ENCODE measurements at places on chromosomes 4 and X.
A peak's percentile ranks its signal among the peaks of the same experiment; 100 is the strongest.

- peak; percentile 69 for DNase-seq
These were observed 208.8 kb downstream of the OR13H1 start for GRCh38 chrX:131752493-131753198.

DNA sequence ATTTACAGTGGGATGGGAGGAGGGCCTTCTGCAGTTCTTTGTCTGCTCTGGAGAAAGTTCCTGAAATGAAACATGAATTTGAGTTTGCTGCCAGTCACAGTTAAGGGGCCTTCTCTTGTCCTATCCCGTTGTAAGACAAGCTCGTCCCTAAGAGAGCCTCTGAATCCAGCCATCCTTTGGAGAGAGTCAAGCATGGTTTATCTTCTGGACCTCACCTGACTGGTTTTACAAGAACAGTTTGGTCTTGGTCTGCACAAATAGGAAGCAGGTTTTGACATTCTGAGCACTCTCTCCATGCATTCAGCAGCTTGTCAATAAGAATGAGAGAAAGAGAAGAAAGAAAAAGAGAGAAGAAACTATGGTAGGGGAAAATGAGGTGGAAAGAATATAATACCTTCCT, 20.4 kb upstream of the TENM3 start:
- no peak for DNase-seq

DNA sequence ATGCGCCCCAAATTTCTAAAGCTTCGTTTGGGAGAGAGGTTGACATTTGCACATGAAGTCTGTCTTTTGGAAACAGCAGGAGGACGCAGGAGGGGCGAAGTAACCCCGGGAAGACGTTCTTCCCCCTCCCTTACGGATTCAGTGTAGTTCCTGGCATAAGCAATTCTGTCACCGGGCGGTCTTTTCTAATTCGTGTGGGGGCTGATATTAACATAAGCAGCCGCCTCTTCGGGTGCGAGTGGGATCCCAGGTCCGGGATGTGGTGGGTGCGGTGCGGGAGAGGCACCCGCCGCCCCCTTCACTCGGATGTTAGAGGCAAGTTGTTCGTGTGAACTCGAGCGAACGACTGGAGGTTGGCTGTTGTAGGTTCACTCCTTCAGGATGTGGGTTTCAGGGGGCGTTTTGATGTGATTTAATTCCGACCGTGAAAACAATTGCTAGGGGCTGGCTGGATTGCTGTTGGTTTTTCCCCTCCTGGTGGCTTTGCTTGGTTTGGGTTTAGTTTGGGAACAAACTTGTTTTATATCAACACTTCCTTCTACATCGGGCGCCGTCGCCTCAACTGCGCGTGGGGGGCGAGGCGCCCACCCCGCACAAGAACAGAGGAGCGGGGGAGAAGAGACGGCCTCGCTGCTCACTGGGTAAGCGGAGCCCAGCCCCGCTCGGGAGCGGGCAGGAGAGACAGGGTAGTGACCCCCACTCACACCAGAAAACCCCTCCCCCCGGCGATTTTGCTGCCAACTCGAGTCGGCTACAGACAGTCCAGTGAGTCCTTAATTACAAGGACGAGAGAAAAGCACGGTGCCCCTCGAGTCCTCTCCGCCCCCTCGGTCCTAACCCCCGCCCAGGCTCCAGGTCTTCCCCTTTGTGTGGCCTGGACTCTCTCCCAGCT, 2.9 kb upstream of the LEF1 start:
- DNase-seq, result peak; percentile 56

DNA sequence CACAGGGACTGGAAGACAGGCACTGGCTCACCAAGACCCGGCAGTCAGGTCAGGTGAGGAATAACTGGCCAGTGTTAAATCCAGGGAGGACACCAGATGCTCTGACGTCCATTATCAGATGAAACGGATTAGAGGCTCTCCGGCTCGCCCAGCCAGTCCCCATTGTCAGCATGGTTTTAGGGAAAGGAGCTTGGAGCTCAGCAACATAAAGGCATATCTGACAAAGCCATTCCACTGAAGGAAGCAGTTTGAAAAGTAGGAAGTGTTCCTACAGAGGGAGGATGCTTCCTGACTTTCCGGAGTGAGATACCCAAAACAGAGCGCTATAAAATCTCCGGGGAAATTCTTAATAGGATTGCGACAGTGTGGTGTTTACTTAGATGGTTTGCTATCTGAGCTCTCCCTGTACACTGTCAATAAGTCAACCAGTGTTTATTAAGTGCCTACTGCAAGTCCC, 14.8 kb downstream of the NDNF start:
- no peak for DNase-seq

- no peak for DNase-seq
These were observed 54.4 kb upstream of the FTHL17 start for GRCh38 chrX:31126205-31126604.

GRCh38 chr4:81136161-81136905, 78.7 kb downstream of the PRKG2 start:
- DNase-seq, result no peak

GRCh38 chr4:3640587-3640962, 108.4 kb upstream of the LRPAP1 start:
- DNase-seq, result no peak

GRCh38 chr4:42442601-42443000, 45.3 kb downstream of the SHISA3 start:
- DNase-seq, result no peak

DNA sequence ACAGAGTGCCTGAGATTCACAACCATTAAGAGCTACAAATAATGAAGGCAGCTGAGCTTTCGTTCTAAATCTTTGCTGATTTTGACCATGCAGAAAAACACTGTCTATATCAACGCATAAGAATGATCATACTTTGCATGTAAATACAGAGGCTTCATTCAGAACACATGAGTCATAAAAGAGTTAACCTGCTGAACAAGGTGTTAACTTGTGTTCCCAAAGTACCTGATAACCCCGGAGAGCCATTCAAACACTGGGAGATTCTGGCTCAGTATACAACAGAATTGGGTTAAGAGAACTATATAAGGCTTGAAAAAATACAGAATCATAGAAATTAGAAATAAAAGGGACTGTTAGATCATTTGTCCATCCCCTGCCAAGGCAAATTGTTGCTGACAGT, 964.3 kb upstream of the TENM3 start:
- no peak for DNase-seq

GRCh38 chr4:189081826-189082225, 858.8 kb upstream of the FRG1 start:
- no peak for DNase-seq

DNA sequence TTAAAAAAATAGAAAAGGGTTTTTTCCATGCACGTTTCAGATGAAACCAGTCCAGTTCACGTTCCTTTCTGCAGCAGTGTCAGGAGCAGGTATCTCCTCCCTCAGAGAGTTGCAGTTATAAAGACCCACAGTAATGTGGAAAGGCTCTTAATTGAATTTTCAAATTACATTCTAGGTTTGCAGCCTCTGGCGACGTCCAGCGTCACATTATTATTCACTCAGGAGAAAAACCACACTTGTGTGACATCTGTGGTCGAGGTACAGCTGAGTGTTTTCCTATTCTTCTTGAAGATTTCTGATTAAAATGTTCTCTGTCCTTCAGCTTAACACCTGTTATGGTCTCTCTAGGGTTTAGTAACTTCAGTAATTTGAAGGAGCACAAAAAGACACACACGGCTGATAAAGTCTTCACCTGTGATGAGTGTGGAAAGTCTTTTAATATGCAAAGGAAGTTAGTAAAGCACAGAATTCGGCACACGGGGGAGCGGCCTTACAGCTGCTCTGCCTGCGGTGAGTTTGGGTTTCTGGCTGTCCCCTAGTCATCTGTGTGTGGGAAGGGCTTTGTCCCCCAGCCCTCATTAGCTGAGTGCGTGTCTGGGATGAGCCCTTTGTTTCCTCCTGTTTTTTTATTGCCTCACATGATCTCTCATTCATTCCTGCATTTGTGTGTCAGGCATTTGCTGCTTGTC, 25.6 kb downstream of the ZBTB49 start:
- DNase-seq, result no peak

GRCh38 chrX:107676559-107677378, 48.5 kb downstream of the PRPS1 start:
- DNase-seq, result peak; percentile 22

- no peak for DNase-seq
These were observed 273.0 kb downstream of the PPP3CA start for GRCh38 chr4:101074326-101074725.

DNA sequence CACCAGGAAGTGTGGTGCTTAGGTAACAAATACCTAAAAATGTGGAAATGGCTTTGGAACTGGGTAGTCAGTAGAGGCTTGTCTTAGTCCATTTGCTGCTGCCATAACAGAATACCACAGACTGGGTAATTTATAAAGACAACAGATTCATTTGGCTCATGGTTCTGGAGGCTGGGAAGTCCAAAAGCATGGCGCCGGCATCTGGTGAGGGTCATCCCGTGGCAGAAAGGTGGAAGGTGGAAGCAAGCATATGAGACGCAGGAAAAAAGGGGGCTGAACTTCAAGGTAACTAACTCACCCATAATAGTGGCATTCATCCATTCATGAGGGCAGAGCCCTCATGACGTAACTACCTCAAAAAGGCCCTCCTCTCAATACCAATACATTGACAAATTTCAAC, 6.6 kb downstream of the FAM3A start:
- no peak for DNase-seq

- DNase-seq, result no peak
These were observed 160.4 kb upstream of the GPR101 start for GRCh38 chrX:137194164-137194563.

GRCh38 chr4:173212379-173212778, 43.8 kb downstream of the GALNT7 start:
- DNase-seq, result no peak

DNA sequence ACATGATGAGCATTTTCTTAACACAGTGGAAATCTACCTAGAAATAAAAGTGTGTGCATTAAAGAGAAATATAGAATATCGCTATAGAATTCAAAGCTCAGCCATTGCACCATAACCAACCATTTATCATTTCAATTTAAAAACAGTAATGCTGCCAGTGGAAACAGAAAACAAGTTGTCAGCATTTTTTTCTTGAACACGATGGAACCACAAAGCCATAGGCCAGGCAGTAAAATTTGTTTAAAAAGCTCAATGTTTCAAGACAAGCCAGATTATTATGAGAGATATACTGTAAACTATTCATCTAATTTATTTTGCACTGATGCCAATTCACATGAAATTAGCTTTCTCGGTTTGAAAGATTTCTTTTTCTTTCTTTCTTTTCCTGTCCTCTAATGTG, 46.7 kb upstream of the NRK start:
- DNase-seq, result no peak

DNA sequence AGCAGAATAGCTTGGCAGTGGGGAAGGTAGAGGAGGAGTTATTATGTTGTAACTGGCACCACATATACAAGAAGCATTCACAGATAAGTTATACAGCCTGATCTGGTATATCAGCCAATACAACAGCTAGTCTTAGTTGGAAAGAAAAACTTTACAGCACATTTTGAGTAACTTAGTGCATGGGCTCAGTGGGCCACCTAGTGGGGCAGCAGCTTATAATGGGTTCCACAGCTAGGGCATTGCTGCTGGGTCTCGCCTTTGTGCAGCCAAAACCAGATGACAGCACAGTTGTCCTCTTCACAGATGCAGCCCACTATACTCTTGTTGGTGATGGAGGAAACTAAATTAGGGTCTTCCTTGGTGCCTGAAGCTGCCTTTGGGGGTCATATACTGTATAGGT, 448.1 kb upstream of the RASGEF1B start:
- no peak for DNase-seq

DNA sequence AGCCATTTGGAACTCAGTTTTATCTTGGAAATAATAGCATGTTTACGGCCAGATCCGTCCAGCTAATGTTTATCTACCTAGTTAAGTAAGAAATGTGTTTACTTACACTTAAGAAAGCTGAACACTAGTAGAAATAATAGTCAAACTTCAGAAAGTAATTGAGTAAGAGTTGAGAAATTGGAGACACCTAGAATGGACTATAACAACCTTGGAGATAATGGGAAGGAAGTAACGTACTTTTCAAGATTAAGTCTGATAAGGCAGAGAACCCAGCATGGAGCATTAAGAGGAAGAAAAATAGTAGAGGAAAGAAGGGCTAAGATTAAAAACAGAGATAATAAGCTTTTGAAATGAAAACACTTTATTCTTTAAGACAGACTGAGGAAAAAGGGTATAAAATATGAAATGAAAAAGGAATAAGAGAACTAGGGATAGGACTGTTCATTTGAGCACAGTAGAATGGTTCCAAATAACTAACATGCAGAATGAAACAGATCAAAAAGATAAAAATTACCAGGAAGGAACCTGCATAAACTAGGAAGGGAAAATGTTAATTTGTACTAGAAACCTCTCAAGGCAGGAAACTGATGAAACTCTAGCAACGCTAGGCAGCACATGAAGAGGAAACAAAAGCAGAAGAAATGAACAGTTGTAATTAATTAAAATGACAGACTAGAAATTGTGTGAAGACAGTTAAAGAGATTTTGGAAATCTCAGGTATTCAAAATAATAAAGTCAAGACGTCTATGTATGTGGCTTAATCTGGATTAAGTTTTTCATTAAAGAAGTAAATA, 71.7 kb downstream of the FBXW7 start:
- DNase-seq, result no peak

DNA sequence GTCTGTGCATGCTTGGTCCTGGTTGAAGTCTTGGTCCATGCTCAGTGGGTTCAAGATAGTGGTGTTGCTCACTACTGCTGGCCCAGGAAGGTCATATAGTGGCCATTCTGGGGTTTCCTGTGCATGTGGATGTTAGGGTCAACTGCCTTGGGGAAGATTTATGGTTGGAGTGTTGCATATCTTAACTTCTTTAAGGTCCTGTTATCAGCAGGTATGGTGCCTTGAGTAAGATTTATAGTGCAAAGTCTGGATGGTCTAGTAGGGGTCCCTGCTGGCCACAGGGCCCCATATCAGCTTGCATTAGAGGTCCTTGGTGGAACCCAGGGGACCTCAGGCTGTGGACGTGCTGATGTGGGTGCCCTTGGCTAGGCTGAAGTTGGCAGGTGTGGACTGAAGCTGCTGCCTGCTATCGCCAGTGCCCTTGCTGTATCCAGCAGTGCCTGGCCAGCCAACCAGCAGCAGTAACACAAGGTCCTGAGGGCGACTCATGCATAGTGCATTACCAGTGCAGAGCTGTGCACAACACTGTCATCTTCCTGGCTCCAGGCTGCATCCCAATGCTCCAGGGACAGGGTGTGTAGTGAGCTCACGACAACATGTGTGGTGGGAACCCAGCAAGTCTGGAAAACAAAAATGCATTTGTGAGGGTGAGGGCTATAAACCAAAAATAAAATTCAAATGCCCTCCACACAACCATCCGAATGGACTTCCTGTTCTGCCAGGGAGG, 61.0 kb downstream of the BEX3 start:
- no peak for DNase-seq

GRCh38 chrX:13059637-13060499, 15.4 kb upstream of the FAM9C start:
- DNase-seq, result no peak

- no peak for DNase-seq
These were observed 18.8 kb upstream of the SMIM14 start for GRCh38 chr4:39657465-39657864.

- DNase-seq, result no peak
These were observed 264.9 kb upstream of the PRPS2 start for GRCh38 chrX:12526306-12526705.

DNA sequence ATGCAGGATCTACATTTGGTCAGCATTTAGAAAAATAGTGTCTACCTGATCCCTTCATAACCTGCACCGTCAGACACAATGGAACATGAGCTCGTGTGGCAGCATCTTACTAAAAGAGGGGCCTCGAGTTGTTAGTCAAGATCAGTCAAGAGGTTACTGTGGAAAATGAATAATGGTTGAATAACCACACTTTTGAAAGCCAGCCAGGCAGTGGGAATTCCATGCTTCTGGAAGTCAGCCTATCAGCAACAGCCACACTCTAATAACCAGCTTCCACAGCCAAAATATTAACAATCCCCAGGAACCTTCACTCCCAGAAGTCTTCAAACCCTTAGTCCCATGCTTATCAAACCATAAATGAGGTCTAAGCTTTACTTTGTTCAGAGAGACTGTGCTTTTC, 234.3 kb downstream of the HS3ST1 start:
- no peak for DNase-seq

Measured in T-helper 22 cell (primary cell).